Erythroblast (primary cell): ENCODE measurements at places on chromosomes 13 and 19.

DNA sequence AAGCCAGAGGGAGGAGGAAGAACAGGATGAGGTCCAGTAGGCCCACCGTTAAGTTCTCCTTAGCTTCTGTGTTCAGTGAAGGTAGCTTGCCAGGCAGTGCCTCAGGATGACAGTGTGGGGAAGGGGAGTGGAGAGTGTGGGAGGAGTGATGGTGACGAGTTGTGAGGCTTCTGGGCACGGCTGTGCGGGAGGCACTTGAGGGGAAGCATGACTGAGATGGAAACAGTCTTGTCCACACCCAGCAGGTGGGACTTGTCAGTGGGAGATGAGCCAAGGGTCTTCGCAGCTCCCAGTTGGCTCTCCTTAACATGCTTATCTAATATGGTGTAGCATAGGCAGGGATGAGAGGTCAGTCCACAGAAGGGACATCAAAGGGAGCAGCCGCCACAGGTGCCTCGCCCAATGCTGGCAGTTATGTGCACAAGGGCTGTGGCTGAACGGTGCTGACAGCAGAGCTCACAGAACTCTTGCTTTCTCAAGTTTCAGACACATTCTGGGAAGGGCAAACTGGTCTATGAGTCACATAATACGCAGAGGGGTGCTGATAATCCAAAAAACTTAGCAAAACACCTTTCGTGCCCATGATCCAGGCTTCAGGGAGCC lies 47.5 kb downstream of the OXGR1 start:
- no peak for DNase-seq

- no peak for DNase-seq
Measured at GRCh38 chr19:51799774-51800472, 5.0 kb downstream of the FPR3 start.

DNA sequence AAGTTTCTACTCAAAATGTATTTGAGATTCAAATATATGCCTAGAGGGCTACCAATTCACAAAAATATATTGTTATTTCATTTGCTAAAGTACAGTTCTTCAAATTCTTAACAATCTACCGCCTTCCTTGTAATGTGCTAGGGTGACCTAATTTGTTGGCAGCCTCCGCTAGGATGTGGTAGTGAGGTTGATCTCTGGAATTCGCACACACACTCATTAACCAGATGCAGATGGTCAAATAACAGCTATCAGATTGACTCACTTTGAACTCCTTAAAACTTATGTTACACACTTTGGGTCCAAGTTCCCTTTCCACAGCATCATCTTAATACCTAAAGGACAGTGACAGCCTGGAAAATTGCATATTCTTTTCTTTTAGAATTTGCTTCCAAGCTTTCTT lies 367.3 kb downstream of the DCT start:
- no peak for DNase-seq

- no peak for DNase-seq
Measured at GRCh38 chr13:37481011-37481884, 117.3 kb downstream of the POSTN start.

- no peak for DNase-seq
Measured at GRCh38 chr19:33407140-33407551, 33.6 kb downstream of the CEBPG start.

GRCh38 chr19:10826231-10826630 lies 9.8 kb downstream of the TMED1 start:
- peak; percentile 47 for DNase-seq

DNA sequence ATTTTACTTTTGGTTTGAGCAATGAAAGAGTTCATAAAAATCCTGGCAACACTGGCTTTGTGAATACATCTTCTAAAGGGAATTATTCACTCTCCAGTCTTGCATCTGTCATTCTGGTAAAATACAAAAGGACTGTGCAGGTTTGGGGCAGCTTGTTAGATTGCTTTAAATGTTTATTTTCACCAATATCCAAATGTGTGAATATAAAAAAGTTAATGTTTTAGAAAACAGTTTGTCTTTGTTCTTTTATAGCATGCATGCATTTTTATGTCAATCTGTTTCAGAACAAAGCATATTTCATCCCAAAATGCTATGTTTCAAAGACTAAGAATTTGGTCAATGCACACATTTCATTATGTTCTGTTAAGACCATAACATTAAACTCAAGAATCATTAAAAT lies 1145.4 kb downstream of the OLFM4 start:
- DNase-seq, result no peak

GRCh38 chr13:67769063-67769986 lies 539.2 kb upstream of the PCDH9 start:
- DNase-seq, result no peak

GRCh38 chr19:46731007-46731501 lies 14.1 kb upstream of the PRKD2 start:
- no peak for DNase-seq

- DNase-seq, result peak; percentile 54
Measured at GRCh38 chr19:39845584-39845932, 621 bp downstream of the FBL start.

- DNase-seq, result no peak
Measured at GRCh38 chr13:88071371-88071770, 400.2 kb downstream of the SLITRK5 start.

DNA sequence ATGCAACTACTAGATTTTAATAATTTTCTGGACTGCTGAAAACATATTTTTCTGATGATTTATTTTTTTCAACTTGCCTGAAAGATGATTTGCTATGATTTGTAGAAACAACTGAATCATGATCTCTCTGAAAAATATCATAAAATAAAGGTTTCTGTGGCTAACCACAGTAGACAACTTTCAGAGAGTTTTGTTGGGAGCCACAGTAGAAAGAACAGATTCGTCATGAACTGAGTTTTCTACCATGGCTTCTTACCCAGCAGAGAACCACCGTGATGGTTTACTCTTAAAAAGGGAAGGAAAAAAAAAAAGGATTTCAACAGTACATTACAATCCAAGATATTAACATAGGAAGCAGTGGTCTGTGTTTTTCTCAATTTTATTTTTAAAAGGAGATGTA lies 18.0 kb downstream of the ZAR1L start:
- no peak for DNase-seq

DNA sequence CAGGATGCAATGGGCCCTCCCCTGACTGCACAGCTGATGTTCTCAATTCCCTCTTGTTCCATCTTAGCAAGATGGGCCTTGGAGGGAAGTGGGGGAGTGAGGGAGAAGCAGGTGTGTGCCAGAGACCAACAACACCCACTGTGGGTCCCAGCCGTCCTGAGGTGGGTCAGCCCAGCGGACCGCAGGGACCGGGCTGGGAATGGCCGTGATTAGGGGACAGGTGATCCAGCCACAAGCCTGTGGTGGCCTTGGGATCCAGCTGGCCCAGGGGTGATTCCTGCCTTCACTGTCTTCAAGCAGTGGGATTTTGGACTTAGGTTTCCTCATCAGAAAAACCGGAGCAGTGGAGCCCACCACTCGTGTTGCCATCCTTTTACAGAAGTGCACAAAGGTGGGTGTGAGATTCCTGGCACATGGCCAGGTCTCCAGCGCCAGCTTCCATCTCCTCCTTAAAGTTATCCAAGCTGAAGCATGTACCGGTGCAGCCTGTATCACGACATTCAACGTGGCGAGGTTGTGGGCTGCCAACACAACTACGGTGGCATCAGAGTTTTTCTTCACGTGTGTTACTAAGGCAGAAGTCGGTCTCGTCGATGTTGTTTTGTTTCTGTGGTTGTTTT lies 9.0 kb upstream of the ATP11A start:
- no peak for DNase-seq

DNA sequence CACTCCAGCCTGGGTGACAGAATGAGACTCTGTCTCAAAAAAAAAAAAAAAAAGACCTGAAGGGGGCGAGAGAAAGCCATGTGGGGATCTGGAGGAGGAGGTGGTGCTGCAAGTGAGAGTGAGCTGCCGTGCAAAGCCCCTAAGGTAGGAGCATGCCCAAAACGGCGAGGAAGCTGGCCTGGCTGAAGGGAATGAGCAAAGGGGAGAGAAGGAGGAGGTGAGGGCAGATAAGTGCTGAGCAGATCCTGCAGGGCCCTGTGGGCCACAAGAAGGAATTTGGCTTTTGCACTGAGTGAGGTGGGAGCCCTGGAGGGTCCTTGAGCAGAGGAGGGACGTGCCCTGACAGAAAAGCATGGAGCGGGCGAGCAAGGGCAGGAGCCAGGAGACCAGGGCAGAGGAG lies 19.4 kb upstream of the ADGRE5 start:
- peak; percentile 44 for DNase-seq

DNA sequence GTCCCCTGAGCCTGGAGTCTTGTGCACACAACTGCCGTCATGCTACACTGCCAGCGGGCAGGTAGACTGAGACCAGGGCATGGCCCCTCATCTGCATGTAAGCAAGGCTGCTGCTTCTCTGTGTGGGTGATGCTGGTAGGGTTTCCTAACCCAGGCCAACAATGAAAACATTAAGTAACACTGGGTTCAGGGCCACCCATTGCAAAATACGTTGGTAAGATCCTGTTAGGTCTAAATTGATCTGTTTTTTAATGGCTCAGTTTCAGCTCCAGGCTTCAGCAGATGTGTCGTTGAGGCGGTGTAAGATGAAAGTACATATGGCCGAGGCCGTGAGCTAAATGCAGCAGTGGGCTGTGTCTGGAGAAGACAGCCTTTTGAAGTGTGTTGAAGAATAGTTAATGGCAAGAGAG lies 383.4 kb downstream of the IRS2 start:
- DNase-seq, result no peak
